Left ventricle myocardium inferior (tissue), 1 donor: ENCODE measurements at places on chromosomes 12 and 14.
A peak's percentile ranks its signal among the peaks of the same experiment; 100 is the strongest.

DNA sequence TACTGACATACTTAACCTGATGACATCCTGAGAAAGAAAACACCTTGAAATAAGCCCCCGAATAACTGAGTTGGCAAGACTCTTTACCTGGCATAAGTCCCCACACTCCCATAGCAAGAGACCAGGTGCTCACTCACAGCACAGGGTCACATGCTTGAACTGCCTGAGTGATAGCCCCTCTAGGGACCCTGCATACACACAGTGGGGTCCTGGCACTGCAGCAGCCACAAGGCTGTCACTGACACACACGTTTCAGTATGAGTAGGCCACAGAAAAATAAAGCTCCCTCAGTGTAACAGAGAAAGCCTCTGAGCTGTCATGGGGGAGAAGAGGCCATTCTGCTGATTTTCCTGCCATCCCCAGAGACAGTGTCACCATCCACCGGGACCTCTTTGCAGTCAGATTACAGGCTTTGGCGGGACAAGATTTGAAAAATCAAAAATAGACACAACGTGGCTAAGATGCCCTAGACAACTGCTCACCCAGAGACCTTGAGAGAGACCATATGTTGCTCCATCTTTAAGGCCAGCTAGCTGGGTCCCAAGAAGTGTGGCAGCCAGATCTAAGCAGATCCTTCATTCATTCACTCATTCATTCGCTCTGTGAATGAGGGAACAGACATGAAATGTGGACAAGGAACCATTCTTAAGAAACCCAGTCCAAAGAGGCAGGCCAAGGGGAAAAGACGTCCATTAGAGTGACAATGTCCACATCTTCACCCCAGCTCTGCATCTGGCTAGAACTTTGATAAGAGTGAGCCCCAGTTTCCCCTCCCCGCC is 1.6 kb downstream of the SCARB1 start:
- DNase-seq = no peak

- no peak for DNase-seq
Measured at GRCh38 chr14:45242706-45243105, 10.3 kb downstream of the MIS18BP1 start.

DNA sequence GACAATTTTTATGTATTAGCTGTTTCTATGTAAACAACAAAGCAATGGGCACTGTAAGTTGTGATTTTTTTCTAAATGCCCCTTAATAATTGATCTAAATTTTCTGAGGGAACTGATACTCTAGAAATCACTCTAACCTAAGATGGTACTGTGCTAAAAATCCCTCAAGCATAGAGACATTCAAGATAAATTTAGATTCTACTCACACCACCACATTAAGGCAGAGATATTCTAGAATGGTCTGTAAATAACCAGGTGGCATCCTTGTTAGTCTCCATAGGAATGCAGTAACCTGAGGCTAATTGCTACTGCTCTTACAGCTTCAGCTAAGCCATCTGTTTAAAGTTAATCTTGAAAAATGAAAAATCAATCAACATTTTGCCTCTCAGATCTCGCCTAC is 87.3 kb downstream of the SLC41A2 start:
- no peak for DNase-seq

DNA sequence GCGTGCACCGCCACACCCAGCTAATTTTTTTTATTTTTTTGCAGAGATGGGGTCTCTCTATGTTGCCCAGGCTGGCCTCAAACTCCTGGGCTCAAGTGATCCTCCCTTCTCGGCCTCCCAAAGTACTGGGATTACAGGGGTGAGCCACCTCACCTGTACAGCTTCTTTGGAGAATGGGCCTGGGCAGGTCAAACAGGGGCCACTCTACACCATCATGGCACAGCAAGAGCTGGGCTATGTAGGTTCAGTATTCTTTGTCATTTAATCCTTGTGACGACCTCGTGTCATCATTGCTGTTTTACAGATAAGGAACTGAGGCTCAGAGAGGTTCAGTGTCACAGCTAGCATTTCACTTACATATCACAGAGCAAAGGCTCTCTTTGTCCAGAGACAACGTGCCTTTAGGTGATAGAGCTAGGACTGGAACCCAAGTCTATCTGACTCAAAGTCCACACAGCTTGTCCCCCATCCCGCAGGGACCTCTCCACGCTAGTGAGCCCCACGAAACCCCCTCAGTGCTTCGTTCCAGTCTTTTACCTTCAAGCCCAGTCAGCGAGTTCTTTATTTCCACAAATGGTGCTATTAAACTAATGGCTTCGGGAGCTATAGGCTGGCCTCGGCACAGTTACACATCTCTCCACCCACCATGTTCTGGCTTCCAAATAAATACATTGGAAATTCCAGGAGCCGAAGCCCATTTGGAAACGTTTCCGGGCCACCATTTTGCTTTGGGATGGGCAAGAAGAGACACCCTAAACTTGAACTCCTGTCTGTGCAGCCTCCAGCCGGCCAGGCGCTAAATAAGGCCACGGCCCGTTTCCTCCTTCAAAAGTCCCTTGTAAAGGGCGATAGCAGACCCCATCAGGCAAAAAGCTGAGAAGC is 660 bp upstream of the MAP1LC3B2 start:
- no peak for DNase-seq

- no peak for DNase-seq
Measured at GRCh38 chr14:23910101-23910875, 43.3 kb upstream of the DHRS4 start.

DNA sequence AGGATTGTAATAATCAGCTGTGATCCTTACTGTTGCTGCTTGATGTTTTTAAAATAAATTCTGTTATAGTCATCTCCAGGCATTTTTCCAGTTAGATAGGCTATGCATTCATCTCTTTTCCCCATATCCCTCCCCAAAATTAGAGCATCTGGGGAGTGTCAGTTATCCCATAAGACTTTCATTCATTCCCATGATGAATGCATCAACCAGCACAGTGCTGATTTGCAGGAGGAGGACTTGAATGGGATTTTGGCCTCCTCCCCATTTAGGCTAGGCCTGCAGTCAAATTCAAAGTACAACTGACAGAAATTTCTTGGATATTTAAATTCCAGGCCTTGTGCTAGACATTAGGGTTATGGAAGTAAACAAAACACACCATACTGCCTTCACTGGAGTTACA is 99.8 kb downstream of the AEBP2 start:
- no peak for DNase-seq

DNA sequence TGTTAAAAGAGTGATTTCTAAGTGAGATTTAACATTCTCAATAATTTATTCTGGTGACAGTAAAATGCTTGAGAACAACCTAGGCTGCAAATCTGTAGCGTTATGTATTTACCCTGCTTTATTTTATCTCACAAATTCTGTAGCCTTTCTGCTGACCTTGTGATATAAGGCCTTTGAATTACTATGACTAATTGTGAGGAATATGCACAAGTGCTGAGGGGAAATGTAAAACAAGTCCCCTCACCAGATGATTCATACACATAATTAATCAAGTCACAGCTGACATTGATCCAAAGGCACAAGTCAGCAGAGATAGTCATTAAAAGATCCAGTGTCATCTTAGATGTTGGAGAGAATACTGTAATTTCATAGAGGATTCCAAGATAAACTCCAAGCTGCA is 992.7 kb upstream of the USP15 start:
- no peak for DNase-seq

GRCh38 chr12:84551373-84551772 is 361.2 kb downstream of the SLC6A15 start:
- DNase-seq = no peak

GRCh38 chr12:122865268-122866231 is 30.3 kb downstream of the HIP1R start:
- peak; percentile 57 for DNase-seq

DNA sequence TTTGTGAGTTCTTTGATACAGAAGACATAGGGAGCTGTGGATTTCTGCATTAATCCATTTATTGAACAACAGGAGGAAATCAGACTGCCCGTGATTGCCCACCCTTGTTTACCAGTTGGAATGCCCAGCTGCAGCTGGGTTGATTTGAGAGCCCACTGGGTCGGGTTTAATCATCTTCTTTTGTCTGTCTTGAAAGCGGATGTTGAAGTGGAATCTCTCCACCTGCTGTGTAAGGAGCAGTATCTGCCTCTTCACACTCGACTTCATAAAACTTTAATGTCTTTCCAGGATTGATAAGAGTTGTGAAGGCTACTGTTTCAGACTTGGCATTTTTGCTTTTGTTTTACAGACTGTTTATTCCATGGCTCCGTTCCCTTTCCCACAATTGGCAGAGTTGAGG is 39.9 kb downstream of the TBC1D30 start:
- DNase-seq = no peak

DNA sequence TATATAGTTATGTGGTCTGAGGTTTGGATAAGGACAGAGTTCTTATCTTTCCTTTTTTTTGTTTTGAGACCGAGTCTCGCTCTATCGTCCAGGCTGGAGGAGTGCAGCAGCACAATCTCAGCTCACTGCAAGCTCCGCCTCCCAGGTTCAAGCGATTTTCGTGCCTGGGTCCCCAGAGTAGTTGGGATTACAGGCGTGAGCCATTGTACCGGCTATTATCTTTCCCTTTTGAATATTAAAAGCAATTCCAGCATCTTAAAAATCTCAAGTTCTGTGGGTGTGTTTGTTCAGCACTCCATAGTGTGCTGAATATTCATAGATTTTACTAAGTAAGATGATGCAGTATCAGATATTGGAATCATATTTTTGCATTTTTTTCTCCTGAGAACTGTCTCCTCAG is 404.4 kb upstream of the RGS6 start:
- no peak for DNase-seq

DNA sequence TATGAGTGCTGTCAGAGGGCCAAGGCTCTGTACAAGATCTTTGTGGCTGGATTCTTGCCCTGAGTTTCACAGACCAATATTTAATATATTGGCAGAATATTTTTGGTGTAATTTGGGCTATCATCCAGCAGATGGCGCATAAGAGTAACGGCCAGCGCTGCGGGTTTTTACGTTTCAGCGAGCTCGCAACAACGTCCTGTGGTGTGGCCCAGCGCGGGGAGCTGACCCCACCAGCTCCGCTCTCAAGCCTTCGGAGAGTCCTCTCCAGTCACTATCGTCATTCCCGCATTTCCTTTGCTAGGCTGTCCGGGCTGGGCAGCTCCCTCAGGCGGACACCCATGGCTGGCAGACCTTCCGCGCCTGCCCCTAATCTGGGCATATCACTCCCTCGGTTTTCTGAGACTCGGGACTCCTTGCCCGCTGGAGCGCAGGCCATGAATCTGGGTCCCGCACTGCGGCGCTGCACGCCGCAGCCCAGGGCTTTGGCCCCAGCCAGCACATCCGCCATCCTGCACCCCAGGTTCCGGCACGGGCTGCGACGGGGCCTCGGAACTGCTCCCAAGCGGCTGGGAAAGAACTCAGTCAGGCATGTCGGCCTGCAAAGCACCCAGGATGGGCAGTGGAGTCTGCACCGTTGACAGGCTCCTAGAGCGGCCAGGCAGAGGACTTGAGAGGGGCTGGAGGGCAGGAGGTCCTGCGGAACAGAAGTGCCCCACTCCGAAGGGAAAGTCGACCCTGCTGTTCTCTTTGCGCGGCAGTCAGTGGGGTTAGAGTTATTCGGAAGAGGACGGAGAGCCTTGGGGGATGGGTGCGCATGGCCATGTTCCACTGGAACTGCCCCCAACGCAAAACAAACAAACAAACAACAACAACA is 18.4 kb downstream of the OLR1 start:
- DNase-seq = peak; percentile 61

DNA sequence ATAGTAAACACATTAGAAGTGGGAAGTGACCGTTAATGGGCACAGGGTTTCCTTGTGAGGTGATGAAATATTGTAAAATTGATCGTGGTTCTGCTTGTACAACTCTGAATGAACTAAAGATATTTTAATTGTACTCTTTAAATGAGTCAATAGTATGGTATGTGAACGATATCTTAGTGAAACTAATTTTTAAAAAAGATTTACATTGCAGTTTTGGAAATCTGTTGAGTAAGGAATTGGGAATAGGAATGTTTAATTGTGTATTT is 1.7 kb downstream of the ZNF410 start:
- no peak for DNase-seq

GRCh38 chr12:54146506-54147145 is 42.2 kb downstream of the SMUG1 start:
- DNase-seq = no peak

GRCh38 chr12:38921025-38921677 is 15.8 kb upstream of the CPNE8 start:
- peak; percentile 22 for DNase-seq

DNA sequence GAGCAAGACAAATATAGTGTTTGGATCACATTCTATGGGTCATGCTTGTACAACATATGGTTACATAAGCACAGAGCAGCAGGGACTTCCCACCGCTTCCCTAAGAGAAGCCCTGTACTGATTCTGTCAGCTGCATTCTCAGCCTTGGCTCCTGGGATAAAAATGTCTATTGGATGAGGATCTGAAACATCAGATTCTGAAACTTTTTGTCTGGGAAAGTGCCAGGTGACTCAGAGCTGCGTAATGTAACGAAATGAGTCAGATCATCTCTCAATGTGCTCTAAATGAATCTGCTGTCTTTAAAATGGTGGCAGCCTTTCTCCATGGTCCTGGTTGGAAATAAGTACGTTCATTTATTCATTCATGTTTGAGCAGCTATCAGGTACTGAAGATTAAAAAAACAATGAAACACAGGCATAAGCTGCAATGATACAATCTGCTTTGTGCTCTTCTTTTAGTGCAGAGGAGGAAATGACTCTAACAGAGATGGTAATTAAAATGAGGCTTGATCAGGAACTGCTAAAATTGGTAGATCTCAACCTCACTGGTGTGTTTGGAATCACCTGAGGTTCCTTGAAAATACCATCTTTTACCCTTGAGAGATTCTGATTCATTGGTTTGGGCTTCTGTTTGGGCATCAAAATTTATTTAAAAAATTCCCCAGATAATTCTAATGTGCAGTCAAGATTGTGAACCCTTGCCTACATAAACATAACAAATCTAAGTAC is 99.1 kb upstream of the NAP1L1 start:
- no peak for DNase-seq

- DNase-seq = no peak
Measured at GRCh38 chr12:70364695-70365397, 1.2 kb upstream of the KCNMB4 start.

DNA sequence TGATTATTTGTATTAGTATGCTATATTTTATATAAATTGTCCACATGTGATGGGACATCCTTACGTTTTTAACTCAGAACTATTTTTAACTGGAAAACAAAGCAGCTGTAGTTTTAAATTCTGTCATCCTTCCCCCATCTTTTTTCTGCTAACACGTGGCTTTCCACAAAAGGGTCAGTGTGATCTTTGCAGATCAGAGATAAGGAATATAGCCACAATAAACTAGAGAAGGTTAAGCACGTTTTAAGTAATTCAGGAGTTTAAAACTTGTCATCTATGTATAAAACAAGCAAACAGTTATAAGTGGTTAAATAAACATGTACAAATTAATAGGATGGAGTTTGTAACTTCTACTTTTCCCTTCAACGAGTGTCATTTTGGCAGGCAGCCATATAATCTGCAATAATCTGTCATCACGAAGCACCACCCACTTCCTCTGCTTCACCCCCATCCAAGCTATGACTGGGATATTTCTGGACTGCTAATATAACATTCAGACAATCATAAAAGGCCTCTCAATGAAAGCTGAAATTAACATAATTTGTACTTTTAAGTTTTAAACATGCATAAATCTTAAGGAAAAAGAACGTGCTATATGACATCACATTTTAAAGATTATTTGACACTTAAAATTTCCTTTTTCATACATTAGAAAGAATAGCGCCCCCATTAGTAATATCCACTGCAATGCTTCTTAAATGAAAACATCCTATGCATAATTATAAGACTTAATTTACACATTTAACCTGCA is 15.3 kb downstream of the TAOK3 start:
- DNase-seq = no peak
